Activated CD8-positive, alpha-beta memory T cell treated with anti-CD3 and anti-CD28 coated beads for 48 hours (primary cell): ENCODE measurements at places on chromosomes 7 and 10.

DNA sequence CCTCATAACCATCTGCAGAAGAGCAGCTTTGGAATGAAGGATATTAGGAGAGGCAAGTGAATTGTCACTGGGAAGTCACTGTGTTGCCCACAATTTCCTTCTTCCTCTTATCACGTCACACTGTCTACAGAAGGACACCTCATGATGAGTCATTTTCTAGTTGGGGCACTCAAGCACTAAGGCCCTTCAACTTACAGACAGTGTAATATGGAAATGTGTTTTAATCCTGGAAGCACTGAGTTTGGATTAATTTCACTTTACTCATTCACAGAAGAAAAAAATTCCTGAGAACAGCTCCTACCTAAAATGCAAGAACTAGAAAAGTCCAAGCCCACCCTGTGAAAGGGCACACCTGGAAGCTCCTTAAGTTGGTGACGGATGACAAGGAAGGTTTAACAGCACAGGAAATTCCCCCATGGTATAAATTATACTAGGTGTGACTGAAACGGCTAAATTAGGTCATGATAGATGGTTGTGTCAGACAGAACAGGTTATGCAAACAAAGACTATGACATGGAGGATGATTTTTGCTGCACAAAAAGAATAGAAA lies 56.6 kb downstream of the PARD3 start:
- DNase-seq: no peak

GRCh38 chr7:82384051-82384464 lies 59.5 kb downstream of the CACNA2D1 start:
- DNase-seq: no peak

DNA sequence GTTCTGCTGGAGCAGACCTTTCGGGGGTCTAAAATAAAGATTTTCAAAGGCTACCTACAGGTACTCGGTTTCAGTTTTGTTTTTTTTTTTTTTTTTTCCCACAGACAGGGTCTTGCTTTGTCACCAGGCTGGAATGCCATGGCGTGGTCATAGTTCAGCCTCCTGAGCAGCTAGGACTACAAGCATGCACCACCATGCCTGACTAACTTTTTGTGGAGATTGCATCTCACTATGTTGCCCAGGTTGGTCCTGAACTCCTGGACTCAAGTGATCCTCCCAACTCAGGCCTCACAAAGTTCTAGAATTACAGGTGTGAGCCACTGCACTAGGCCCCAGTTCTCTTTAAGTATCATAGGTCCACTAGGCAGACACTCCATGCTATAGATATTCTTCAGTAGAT lies 34.5 kb downstream of the BAMBI start:
- DNase-seq: no peak

DNA sequence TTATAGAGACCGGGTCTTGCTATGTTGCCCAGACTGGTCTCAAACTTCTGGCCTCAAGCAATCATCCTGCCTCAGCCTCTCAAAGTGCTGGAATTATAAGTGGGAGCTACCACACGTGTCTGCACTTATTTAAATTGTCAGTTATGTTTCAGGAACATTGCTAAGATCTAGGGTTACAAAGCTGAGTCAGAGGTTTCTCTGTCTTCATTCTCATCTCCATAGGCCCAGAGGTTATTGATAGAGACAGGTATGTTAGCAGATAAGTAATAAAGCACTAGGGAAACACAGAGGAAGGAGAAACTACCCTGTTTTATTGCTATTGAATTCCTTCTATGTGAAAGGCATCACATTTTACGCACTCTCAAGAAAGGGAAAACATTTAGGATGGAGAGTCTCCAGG lies 214.1 kb downstream of the REEP3 start:
- no peak for DNase-seq

DNA sequence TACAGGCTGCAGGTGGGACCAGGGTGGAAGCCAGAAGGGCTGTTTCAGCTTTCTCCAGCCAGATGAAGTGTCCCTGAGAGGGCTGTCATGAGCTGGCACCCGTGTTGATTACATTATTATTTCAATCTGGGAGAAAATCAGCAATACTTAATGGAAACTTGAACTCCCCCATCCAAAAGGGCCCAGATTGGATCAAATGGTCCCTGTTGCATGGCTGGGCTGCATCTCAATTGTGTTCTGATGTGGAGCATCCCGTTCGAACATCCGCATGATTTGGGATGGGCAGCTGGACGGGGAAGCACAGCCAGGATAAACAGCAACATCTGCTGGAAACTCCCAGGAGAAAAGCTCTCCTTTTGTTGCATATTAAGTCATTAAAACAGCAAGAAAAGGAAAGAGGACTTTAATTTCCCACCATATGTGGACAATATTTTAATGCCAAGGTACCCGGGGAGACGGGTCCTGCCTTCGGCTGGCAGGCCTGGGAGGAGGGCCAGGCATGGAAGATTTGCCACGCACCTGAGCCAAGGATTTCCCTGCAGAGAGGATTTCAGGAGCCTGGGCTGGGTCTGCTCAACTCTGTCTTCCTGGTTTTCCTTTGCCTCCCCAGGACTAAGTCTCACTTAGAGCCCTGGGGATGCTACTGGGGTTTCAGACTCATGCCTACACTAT lies 52.4 kb downstream of the NPTX2 start:
- no peak for DNase-seq

DNA sequence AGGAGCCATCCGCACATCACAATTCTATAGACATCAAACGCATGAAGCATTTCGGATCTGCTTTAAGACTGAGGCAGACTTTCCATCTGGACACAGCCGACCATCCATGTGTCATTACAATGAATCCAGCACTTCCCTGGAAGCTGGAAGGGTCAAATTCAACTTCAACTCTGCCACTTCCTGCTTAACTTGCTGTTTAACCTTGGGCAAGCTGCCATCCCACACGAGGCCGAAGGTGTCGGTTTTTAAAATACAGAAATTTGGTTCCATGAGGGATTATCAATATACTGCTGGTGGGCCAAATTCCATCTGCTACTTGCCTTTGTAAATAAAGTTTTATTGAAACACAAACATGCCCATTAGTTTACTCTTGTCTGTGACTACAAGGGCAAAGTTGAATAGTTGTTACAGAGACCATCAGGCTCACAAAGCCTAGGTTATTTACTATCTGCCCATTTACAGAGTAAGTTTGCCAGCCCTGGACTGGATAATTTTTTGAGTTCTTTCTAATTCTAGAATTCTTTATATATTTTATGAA lies 134.6 kb downstream of the FAM204A start:
- no peak for DNase-seq

DNA sequence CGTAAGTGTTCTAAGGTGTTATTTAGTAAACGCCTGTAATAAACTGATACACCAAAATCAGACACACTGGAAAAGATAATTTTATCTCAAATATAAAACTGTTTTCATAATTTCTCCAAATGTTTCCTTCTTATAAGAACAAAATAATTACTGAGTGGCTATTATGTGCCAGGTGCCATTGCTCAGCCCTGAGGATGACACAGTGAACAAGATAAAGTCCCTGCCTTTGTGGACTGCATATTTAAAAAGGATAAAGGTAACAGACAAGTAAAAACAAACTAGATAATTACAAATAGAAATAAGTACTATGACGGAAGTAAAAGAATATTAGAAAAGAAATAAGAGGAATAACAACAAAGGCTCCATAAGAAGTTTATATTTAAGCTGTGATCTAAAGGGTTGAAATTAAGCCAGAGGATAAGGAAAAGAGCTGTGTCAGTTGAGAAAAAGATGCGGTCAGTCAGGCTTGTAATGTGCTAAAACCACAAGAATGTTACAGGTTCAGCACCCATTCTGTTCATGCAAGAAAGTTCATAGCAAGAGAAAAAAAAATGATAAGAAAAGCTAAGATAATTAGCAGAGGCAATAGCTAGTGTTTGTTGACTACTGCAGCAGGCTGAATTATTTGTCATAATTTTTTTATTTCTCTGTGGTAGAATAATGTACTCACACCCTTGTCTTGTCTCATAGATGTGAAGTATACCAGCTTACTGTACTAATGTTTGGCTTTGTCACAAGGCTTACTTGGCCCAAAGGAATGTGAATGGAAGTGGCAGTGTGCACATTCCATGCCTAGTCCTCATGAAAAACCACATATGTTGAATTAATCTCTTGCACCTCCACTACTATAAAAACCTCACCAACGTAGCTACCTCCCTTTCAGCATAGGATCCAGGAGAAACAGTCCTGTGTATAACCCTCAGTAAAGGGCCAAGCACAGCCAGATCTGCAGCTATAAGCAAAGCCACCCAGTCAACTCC lies 75.1 kb downstream of the CRPPA start:
- no peak for DNase-seq

DNA sequence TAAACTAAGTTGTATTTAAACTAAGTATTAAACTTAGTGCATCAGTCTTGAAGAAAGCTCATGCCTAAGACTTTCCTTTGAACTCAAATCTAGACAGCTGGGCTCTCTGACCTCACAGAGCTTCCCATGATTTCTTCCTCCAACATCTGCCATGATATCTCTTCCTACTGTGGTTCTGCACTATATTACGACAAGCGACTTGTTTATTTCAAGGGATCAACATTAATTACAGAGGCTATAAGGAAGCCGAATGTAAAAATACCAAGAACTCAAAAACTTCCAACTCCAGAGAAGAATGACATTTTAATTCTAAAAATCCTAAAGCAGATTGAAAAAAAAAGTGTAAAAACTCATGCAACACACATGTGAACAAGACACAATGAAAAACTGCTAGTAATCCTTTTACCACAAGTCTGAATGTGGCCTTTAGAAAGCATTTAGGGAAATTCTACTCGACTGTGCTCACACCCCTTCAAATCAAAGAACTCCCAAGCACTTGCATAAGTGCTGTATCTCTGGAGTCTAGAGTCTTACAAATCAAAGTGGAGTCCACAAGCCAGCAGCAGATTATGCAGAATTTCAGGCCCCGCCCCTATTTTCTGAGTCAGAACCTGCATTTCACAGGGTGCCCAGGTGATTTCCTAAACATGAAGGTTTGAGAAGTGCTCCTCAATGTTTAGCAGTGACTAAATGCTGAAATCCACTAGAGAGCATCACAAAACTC lies 22.7 kb upstream of the WASHC2A start:
- DNase-seq: no peak

GRCh38 chr7:149836434-149836833 lies 1.7 kb upstream of the ZNF862 start:
- no peak for DNase-seq

DNA sequence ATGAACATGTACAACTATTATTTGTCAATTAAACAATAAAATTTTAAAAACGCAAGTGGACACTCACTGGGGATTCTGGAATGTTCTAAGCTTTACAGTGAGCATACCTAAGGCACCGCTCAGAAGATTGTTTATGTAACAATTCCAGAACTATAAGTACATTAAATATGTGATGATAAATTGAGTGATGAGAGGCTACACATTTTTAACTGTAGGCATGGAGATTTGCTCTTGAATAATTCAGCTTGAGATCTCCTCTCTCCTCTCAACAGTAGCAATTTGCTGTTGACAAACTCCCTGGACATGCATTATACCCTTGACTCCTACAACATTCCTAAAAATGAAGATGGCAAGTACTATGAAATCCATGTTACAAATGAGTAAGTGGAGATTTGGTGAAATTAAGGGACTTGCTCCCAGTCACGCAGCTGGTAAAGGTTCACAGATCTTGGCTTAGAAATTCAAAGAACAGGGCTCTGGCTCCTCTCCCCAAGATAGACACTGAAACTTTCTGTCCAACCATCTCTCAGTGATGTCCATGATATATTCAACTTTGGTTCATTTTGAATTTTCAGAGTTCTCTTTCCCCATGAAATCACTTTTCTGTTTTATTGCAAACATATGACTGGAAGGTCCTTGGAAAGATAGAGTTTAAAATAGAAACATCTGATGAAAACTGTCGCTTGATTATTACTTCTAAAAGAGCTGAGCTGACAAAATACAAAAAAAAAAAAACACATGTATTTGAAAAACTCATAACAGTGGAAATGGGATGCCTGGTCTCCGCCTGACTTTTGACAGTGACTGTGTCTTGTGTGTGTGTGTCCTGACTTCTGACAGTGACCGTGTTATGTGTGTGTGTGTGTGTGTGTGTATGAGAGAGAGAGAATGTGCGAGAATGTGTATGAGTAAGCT lies 488.3 kb downstream of the TNS3 start:
- DNase-seq: no peak

GRCh38 chr10:85665681-85666080 lies 700.9 kb downstream of the GRID1 start:
- DNase-seq: no peak

DNA sequence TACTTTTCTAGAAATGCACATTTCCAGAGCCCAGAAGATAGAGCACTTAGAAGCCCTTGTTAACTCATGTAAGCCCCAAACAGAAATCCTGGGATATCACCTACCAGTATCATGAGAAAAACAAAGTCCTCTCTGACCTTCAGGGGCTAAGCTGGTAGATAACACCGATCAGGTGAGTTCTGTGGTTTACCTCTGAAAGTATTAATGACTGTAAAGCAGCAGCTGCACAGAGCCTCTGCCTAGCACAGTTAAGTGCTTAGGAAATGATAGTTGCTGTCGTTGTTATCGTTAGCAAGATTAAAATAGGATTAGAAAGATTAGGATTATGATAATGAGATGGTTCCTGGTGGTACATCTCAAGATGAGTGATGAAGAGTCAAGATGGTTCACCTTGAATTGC lies 64.9 kb downstream of the PLXNA4 start:
- DNase-seq: no peak
